ENCODE measurements at places on chromosomes 3 and 15.

DNA sequence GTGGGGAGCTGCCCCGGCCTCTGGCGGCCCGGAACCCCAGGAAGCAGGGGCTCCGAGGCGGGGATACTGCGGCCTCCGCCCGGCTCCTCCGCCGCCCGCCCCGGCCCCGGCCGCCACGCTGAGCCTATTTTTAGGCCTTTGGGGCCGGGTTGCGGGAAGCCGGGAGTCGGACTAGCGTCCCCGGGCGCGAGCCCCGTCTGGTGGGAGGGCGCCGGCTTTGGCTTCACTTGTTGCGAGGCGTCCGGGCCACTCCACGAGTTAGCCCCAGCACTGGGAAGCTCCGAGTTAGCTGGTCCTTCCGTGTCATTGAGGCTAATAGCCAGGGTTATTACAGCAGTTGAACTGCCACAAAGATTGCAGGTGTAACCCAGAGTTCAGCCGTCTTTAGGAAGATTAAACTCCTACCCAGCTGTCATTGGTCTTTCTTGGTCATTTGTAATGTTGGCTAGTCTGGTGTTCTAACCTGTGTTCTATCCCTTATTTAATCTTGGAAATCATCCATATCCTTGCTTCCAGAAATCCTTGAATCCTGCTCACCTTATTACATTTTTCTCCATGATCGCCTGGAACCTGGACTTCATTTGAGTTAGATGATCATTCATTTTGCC, 791 bp downstream of the GYG1 start:
- no peaks in the 10 kb centered on the region for H3K4me1 ChIP-seq
- H3K36me3 ChIP-seq: no peaks in the 10 kb centered on the region
- peak overlapping the region; percentile 31 for H3K4me3 ChIP-seq
- H3K27me3 ChIP-seq: no peaks in the 10 kb centered on the region
- H3K27ac ChIP-seq: peak overlapping the region; percentile 58

- no peak overlapping the region for H3K4me3 ChIP-seq
- no peak overlapping the region for H3K27ac ChIP-seq
- H3K36me3 ChIP-seq: no peaks in the 10 kb centered on the region
- no peaks in the 10 kb centered on the region for H3K27me3 ChIP-seq
- peak; percentile 13 for DNase-seq
These were observed 55.6 kb upstream of the XCR1 start for GRCh38 chr3:46082849-46083248.

DNA sequence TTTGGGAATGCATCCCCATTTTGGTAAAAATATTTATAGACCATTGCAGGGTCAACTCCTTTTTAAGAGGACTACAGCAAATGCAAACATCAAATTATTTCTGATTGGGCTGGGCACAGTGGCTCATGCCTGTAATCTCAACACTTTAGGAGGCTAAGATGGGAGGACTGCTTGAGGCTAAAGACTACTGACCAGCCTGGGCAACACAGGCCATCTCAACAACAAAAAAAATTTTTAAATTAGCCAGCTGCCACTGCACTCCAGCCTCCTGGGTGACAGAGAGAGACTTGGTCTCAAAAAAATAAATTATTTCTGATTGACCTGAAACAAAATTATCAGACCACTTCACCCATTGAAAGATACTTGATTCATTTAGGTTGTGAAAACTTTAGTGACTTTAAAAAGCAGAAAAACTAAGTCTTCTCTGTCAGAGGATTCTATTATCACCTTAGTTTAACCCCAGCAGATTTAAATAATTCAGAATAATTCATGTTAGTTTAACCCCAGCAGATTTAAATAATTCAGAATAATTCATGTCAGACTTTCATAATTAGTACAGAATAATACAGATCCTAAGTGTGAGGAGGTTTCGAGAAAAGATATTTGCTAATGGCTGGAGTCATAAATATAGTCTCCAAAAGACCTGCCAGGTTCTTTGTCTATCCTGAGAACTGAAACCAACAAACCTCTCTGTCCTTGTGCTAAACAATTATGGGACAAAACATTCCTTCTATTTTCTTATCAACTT, 183.6 kb upstream of the STT3B start:
- H3K4me1 ChIP-seq: no peaks in the 10 kb centered on the region
- no peak for DNase-seq
- H3K36me3 ChIP-seq: no peaks in the 10 kb centered on the region
- no peaks in the 10 kb centered on the region for H3K27me3 ChIP-seq
- H3K27ac ChIP-seq: no peak overlapping the region

DNA sequence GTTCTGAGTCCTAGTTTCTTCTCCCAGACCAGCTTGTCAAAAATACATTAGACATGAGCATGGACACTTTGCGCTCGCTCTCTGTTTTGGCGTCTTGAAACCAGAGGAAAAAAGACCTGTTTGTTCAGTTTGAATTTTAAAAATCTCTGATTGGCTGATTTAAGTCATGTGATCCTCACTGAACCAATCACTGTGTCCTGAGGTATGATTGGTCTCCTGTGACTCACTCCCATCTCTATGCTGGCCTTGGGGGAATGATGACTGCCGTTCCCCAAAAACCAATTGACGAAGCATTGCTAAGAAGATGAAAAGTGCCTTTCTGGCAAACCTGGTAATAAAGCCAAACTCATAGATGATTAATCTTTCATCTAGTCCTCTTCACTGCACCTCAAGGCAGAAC, 256.5 kb downstream of the IL5RA start:
- no peaks in the 10 kb centered on the region for H3K4me1 ChIP-seq
- H3K4me3 ChIP-seq: no peak overlapping the region
- H3K27ac ChIP-seq: no peak overlapping the region
- H3K27me3 ChIP-seq: no peaks in the 10 kb centered on the region
- H3K36me3 ChIP-seq: no peaks in the 10 kb centered on the region

GRCh38 chr3:62169906-62170660, 203.3 kb downstream of the FEZF2 start:
- H3K36me3 ChIP-seq: no peaks in the 10 kb centered on the region
- H3K27me3 ChIP-seq: no peaks in the 10 kb centered on the region

DNA sequence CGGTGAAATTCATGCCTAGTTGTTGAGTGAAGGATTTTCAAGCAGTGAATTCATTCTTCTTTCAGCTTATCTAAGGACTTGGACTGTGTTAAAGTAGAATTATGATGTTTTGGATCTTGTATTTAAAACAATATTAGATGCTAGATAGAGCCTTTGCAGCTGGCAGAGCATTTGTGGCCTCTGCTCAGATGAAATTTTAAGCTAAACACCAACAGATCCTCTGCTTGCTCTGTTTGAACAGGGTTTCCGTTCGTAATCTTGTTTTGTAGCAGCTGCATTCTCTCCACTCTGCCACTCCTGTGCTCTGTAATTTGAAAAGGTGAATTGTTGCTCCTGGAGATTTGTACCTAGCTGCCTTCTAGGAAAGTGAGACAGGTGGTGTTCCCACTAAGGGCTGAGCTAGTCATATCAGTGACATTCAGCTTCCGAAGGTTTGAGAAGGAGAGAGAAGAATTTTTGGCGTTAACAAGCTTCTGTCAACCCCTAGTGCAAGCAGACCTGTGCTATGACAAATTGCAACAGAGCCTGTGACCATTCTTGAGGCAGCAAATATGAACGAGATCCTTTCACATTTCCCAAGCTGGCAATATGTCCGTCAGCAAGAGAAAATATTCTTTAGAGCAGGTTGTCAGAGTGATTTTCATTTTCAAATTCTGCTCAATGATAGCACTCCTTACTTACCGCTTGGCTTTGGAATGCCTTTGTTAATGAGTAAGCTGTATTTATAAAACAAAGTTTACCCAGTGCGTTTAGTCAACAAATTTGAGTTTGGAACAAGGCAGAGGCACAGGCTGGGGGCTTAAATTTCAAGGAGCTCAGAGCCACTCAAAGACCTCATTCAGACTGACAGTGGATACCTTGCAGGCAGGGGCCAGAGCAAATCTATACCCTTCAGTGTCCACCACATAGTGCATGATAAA, 5.3 kb downstream of the CHST2 start:
- H3K27me3 ChIP-seq: no peaks in the 10 kb centered on the region
- H3K27ac ChIP-seq: no peak overlapping the region
- no peaks in the 10 kb centered on the region for H3K4me1 ChIP-seq
- no peak for DNase-seq
- no peaks in the 10 kb centered on the region for H3K36me3 ChIP-seq

DNA sequence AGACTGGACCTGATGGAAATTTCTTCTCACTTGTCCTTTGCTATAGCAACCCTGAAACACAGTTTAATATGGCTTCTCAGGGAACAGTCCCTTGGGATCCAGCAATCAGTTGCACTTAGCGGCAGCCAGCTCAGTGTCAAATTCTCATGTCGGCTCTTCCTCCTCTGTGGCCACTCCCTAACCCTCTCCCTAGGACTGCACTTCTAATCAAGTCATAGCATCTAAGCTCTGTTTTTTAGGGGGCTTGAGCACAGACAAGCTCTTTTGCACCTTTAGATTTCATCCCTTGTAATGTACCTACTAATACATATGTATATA, 250.5 kb upstream of the TLE3 start:
- no peaks in the 10 kb centered on the region for H3K36me3 ChIP-seq
- H3K27ac ChIP-seq: no peak overlapping the region
- DNase-seq: no peak
- H3K27me3 ChIP-seq: no peaks in the 10 kb centered on the region
- H3K4me1 ChIP-seq: peaks cover 7% of the 10 kb centered on the region

- H3K4me3 ChIP-seq: no peak overlapping the region
- H3K27ac ChIP-seq: no peak overlapping the region
- H3K27me3 ChIP-seq: no peaks in the 10 kb centered on the region
- no peaks in the 10 kb centered on the region for H3K4me1 ChIP-seq
- no peaks in the 10 kb centered on the region for H3K36me3 ChIP-seq
These were observed 92.0 kb downstream of the FOXB1 start for GRCh38 chr15:60096157-60096556.

DNA sequence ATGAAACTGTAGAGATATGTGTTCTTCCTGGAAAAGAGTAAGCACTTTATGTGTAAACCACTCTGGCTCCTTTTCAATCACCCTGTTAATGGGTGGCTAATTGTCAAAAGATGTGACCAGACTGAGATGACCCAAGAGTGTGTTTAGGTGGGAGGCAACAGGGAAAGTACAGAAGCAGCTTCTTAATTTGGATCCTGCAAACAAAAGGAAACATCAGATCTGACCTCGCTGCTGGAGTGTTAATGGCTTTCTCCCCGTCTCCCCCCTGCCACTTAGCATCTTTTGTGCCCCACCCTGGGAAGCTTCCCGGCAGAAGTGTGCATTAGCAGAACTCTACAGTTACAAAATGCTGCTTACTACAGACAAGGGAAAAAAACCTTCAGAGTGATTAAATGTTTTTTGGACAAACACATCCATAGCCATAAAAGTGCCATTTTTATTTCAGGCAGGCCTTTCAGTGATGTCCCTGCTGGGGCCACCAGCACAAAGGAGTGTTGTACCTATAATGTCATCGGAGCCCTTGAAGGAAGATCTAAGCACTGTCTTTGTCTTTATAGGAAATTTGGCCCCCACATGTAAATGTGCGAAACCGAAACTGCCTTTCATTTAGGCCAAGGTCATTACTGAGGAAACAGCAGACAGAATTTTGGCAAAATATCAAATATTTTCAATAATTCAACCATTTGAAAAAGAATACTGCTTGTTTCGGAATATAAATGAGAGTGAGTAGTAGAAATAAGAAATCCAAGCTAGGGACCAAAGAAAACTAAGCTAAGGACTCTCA, 311.0 kb downstream of the WDR72 start:
- DNase-seq: peak; percentile 56
- H3K4me3 ChIP-seq: no peak overlapping the region
- no peaks in the 10 kb centered on the region for H3K4me1 ChIP-seq
- H3K27me3 ChIP-seq: no peaks in the 10 kb centered on the region
- no peak overlapping the region for H3K27ac ChIP-seq

DNA sequence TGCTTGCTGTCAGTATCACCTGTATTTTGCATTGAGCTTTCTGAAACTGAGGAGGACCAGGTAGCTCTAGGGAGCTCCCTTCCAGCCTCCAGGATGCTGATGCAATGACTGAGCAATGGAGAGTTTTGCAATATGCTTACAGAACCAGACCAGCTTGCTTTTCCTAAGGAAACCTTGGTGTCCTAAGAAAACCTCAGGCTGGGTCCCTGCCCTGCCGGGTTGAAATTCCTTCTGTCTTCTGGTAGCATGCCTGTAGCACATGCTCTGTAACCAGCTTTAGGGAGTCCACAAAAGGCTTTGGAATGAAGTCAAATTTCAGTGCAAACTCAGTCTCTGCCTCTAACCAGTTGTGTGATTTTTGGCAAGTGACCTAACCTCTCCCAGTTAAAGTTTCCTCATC, 65.8 kb upstream of the GSK3B start:
- H3K4me3 ChIP-seq: no peak overlapping the region
- no peaks in the 10 kb centered on the region for H3K4me1 ChIP-seq
- no peak overlapping the region for H3K27ac ChIP-seq
- no peaks in the 10 kb centered on the region for H3K36me3 ChIP-seq
- peak; percentile 95 for DNase-seq
- H3K27me3 ChIP-seq: no peaks in the 10 kb centered on the region

DNA sequence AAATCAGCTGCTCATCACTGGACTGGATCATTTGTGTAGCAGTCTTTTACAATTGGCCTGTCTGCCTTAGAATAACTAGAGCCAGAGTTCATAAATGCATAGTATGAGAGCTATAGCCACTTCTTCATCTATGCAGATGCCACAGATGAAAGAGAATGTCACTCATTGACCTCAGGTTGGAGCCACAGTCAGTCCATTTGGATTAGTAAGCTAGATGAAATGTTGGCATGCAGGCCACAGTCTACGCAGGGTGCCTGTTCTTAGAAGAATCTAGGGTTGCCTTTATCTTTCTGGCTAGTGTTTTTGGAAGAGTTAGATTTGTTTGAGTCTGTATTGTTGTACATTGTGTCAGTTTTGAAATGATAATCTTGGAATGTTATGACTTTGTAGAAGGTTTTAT, 25.4 kb upstream of the EDEM1 start:
- no peaks in the 10 kb centered on the region for H3K27me3 ChIP-seq
- peak; percentile 51 for DNase-seq
- H3K4me3 ChIP-seq: no peak overlapping the region
- H3K36me3 ChIP-seq: no peaks in the 10 kb centered on the region

GRCh38 chr3:18403061-18403460, 22.1 kb downstream of the SATB1 start:
- no peak overlapping the region for H3K4me3 ChIP-seq
- no peak overlapping the region for H3K27ac ChIP-seq
- H3K27me3 ChIP-seq: no peaks in the 10 kb centered on the region
- DNase-seq: no peak
- no peaks in the 10 kb centered on the region for H3K36me3 ChIP-seq

GRCh38 chr3:194773771-194774455, 88.2 kb downstream of the FAM43A start:
- no peaks in the 10 kb centered on the region for H3K36me3 ChIP-seq
- H3K4me1 ChIP-seq: no peaks in the 10 kb centered on the region
- DNase-seq: no peak
- H3K4me3 ChIP-seq: no peak overlapping the region
- H3K27ac ChIP-seq: no peak overlapping the region

DNA sequence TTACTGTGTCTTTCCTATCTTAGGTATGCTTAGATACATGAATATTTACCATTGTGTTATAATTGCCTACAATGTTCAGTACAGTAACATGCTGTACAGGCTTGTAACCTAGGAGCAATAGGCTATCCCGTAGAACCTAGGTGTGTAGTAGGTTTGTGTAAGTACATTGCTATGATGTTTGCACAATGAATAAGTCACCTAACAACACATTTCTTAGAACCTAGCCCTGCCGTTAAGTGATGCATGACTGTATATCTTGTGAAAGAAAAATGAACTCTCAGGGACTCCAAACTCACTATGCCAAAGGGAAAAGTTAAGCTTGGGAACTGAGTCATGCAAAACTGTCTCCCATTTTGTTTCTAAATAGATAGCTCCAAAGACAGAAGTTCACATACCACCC, 91.5 kb upstream of the ACP3 start:
- no peaks in the 10 kb centered on the region for H3K4me1 ChIP-seq
- H3K27me3 ChIP-seq: no peaks in the 10 kb centered on the region
- no peak for DNase-seq

All from mesendoderm (in vitro differentiated cells).